ENCODE measurements at places on chromosomes 7 and 10. TPM values are rescaled to one million over a fixed set of nuclear protein-coding genes. Genes with fewer than 3 reads are reported as not detected.

INA gene
- 0.12 TPM for total RNA-seq

UTF1 gene
- total RNA-seq, result not detected

COL13A1 gene
- 4.9 TPM for total RNA-seq

MICALL2 gene
- total RNA-seq, result 18.3 TPM

NAT16 gene
- total RNA-seq, result not detected

YKT6 gene
- 71.0 TPM for total RNA-seq

AGBL3 gene
- 0.58 TPM for total RNA-seq

CPA4 gene
- 49.9 TPM for total RNA-seq

ATG9B gene
- total RNA-seq, result not detected

NFKB2 gene
- total RNA-seq, result 17.5 TPM

PRSS2 gene
- not detected for total RNA-seq

SHTN1 gene
- total RNA-seq, result 1.3 TPM

PNLIP gene
- total RNA-seq, result not detected

VGF gene
- not detected for total RNA-seq

ANKRD1 gene
- total RNA-seq, result 189 TPM

PPP1R3C gene
- 20.6 TPM for total RNA-seq

NANOS1 gene
- total RNA-seq, result 6.0 TPM

GDF10 gene
- not detected for total RNA-seq

MET gene
- 0.23 TPM for total RNA-seq

LRIT2 gene
- total RNA-seq, result not detected

CHAT gene
- not detected for total RNA-seq

ZNF488 gene
- 0.47 TPM for total RNA-seq

CALCR gene
- total RNA-seq, result not detected

FRAT1 gene
- 5.5 TPM for total RNA-seq

FAS gene
- total RNA-seq, result 32.7 TPM

PTPN20 gene
- total RNA-seq, result 1.0 TPM

All from pericardium fibroblast (primary cell).